Right lobe of liver (tissue), 6 donors: ENCODE measurements at places on chromosomes 12 and 14.

GRCh38 chr14:105083926-105084685 lies 18.9 kb upstream of the GPR132 start:
- no peak for DNase-seq

DNA sequence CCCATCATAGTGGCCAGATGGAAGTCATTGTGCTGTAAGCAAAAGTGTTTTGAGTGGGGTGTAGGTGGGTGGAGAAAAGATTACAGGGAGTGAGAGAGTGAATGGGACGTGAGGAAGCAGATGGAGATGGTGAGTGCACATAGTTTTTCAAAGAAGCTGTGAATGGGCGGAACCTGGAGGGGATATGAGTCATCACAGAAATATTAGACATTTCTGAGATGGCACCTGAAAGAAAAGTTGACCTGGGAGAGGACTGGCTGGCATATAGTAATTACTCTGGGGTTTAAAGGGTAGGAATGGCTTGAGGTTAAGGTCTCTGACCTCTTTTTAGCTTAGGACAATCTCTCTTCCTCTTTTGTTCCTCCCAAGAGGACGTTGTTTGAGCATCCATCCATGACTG lies 50.5 kb downstream of the ANO4 start:
- DNase-seq = no peak

DNA sequence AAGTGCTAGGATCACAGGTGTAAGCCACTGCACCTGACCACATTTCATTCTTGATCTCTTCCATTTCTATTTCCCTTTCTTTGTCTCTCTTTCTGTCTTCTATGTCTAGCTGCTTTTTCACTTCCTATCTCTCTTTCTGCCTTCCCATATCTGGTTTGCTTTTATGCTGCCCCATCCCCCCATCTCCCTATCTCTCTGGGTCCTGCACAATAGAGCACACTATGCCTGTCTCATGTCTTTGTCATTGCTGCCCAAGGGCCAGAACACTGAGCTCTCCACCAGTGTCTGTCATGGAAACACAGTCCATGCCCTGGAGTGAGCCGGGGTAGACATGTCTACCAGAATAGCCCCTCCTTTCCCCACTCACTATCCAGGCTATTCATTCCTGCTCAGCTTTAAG lies 12.3 kb upstream of the RARG start:
- no peak for DNase-seq

GRCh38 chr14:61533513-61534255 lies 161.6 kb upstream of the HIF1A start:
- DNase-seq = no peak

- no peak for DNase-seq
Observed at GRCh38 chr12:77965790-77966189, 135.1 kb downstream of the NAV3 start.

DNA sequence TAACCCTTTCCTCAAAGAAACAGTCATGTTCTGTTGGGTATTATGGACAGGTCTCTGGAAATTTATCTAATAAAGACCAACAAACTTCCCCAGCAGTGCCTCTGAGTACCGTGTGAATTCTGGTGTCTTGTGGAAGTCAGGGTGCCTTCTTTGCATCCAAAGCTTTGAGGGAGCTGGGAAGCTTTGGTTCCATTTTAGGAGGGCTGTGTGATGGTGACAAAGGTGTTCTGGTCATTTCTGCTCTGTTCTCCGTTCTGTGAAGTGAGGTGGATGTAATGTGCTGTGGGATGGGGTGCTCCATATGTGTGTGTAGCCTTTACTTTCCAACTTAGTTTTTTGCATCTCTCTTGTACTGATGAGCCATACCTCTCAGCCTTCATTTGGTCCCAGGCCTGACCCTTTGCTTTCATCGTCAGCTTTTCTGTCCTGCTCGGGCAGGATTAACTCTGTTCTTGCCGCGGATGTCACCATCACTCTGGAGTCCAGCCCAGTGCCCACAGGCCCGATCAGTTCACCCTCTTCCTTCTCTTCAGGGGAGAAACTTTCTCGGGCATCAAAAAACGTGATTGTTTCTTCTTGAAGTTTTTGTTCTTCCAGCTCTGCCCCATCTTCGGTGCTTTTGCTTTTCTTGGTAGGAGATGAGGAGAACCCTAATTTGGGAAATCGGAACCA lies 13.2 kb downstream of the PLD4 start:
- DNase-seq = no peak

GRCh38 chr12:96786791-96787190 lies 120.3 kb upstream of the NEDD1 start:
- no peak for DNase-seq

- DNase-seq = no peak
Observed at GRCh38 chr12:15705606-15706005, 83.6 kb downstream of the EPS8 start.

DNA sequence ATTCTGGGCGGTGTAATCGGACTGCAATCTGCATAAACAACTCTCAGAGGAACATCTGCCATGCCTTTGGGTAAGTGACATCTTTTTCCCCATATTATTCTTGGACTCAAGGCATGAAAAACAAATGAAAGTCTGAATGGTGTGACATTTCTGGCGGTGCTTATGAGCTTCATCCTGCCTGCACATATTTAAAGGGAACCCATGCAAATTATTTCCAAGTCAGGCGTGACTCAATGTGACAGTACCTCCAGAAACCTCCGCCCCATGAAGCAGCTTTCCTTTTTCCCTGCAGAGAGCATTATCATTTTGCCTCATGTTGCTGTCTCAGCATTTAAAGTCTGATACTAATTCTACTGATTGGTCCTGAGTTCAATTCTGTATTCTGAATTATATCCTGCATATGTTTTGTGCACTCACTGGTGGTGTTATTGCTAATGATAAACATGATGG lies 585.4 kb downstream of the SNAPC1 start:
- DNase-seq = no peak

GRCh38 chr12:127194176-127194575 lies 1072.8 kb upstream of the TMEM132C start:
- DNase-seq = no peak

DNA sequence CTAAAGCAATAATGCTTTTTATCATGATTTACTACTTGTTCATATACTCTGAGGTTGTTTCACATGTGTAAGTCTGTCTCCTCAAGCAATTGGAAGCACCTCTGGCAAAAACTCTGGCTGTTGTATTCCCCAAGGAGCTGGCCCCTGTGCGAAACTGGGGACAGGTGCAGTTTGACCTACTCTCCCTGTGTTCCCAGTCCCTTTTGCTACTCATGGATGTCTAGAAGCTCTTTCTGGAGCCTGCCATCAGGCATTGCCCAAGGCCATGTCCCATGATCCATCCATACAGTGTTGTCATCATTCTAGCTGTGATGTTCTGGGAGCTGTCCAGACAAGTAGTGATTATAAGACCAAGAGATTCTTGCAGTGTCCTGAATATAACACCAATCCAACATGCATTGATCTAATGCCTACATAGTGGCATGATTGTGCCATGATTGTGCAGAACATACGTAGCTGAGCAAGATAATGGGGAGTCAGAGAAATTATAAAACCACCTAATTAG lies 14.9 kb downstream of the AKAP6 start:
- no peak for DNase-seq

- DNase-seq = no peak
Observed at GRCh38 chr14:68625366-68626090, 167.3 kb downstream of the ZFP36L1 start.

- no peak for DNase-seq
Observed at GRCh38 chr12:45789025-45789424, 59.5 kb downstream of the ARID2 start.
